ENCODE measurements at places on chromosomes 1 and 21.

GRCh38 chr1:182400567-182400966 lies at the start of gene TEDDM1:
Gene TEDDM1 (minus strand): TSS chr1:182400667. CDS start chr1:182400485, 182 bp downstream.
- DNase-seq = no peak

DNA sequence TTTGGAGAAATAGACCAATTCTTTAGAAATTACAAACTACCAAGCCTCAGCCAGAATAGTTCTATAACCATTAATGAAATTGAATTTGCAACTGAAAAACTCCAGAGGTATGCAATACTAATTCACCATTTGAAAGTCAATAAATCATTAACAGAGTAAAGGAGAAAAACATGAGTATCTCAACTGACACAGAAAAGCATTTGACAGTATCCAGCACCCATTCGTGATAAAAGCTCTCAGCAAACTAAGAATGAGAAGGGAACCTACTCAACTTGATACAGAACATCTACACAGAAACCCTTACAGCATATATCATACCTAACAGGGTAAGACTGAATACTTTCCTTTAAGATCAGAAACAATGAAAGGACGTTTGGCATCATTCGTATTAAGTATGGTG lies 54.3 kb downstream of the ST6GALNAC5 start:
- DNase-seq = no peak

GRCh38 chr21:14492931-14493330 lies 53.2 kb downstream of the SAMSN1 start:
- DNase-seq = no peak

DNA sequence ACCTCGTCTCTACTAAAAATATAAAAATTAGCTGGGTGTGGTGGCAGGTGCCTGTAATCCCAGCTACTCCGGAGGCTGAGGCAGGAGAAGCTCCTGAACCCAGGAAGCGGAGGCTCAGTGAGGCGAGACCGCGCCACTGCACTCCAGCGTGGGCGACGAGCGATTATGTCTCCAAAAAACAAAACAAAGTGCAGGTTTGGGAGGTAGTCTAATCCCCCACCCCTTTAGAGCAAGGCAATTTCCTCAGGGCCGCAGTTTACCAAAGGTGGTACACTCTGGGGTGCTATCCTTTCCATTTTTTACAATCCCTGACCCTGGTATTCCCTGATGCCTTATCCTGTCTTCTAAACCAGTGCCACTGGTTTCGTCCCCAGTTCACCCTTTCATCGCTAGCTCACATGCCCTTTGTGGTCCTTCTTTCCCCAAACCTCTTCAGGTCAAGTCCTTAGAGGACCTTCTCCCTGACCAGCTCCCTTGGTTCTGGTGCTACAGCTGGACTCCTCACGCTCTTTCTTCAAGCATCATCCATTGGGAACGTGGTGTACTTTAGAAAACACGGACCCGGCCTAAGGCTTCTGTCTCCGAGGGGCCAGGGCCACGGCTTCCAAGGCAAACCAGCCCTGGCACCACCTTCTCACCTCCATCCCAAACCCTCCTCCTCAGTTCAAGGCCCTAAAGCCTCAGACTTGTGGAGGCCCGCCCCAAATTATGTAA lies 873 bp downstream of the IFT25 start:
- DNase-seq = peak; percentile 52

GRCh38 chr1:44037154-44037553 lies 5.9 kb upstream of the SLC6A9 start:
- DNase-seq = no peak

DNA sequence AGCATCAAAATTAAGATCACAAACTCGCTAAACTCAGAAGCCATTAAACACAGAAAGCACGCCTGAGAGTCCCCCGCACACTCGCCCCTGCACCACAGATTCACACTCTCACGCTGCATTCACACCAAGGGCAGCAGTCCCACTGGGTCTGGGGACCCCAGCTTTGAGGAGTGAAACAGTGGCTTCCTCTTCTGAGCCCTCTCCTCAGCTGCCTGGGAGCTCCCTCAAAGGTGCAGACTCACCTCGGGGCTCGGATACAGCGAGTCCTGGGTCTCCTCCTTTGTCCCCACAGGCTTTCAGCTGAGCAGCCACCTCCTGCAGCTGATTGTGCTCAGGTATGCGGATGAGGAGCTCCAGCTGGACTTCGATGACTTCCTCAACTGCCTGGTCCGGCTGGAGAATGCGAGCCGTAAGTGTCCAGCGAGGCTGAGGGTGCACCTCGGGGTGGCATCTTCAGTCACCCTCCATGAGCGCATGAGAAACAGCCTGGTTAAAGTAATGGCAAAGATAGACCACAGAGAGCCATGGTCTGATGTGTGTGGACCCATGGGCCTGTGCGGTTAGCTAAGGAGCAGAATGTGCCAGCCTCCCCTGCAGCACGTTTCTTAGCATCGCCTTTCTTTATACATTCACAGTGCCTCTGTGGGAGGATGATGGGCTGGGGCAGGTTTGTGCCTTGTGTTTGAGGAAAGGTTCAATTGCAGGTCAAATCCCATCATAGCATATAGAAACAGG lies 47.9 kb downstream of the CAPN9 start:
- DNase-seq = peak; percentile 47

DNA sequence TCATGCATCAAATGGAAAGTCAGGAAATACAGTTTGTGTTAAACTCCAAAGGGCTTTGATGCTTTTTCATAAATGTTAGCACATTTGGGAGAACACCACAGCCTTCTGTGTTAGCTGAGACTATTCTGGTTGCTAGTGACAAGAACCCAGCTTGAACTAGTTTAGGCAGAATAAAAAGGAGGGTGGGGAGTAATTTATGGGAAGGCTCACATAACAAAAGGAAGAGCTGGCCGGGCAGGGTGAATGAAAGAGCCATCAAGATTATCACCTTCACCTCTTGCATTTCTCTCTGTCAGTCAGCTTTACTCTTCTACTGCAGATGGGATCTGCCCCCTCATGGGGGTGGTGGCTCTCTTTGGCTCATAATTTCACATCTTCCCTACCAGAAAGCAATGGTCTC lies 75.4 kb upstream of the VTCN1 start:
- no peak for DNase-seq

DNA sequence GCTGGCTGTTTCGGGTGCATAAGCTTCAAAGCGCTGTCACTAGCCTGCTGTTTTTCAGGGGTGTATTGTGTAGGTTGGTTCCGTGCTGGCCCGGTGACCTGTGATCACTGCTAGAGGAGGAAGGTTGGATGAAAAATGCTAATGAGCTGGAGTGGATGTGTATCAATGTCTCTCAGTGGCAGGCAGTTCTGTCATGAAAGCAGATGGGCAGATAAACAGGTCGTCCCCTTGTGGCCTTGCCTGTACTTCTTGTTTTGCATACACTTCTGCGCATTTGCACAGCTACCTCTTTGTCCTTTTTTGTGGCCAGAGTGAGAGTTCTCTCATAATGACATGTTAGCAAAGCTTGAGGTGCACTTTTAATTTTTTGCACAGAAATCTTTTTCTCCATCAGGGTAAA lies 2.9 kb downstream of the SELENON start:
- no peak for DNase-seq

DNA sequence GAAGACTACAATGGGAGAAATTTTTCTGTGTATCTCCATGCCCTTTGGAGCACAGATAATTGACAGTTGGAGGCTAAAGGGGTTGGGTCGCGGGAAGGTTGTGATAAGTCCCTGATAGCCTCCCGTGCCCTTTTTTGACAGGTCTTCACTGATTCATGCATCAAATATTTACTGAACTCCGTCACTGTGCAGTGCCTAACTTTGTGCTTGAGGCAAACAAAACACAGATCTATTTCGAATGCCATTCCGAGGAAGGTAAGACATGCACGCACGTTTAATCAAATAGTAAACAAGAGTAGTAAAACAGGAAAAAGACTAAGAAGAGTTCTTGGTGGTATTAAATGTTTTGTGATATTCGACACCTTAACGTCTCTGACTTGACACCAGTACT lies 494 bp upstream of the PIP5K1A start:
- peak; percentile 61 for DNase-seq

GRCh38 chr1:8439015-8439702 lies 121.2 kb downstream of the SLC45A1 start:
- DNase-seq = peak; percentile 89

DNA sequence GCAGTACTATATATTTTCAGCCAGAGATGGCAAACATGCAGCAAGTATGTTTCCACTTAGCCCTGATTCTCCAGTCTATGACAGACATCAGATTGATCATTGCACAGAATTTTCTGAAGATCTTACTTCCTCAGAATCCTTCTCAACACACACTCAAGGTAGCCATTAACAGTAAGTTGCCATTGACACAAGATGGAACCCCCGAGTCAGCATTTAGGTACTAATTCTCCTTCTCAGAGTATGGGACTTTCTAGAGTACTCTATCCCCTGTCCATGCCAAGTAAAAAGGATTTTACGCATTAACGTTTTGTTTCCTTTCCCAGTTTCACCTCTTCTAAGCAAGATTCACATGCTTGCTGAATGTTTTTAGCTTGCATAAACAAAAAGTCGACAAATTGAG lies 63.5 kb downstream of the SGIP1 start:
- no peak for DNase-seq

DNA sequence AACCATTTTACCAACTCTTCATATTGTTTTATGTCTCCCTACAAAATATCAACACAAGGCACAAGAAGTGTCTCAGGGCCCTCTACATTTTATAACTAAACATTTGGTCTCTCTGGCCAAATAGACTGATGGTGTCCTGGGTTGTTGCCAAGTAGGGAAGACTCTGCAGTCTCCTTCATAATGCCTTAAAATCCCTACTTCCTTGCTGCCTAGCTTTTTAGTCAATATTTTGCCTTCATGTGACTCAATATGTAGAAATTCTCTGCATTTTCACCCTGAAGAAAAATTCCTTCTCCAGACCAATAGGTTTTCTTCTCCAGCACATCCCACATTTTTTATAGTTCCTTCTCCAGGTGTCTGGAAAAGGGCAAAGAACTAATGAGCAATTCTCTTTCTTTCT lies 72.6 kb upstream of the IPO9 start:
- DNase-seq = no peak

DNA sequence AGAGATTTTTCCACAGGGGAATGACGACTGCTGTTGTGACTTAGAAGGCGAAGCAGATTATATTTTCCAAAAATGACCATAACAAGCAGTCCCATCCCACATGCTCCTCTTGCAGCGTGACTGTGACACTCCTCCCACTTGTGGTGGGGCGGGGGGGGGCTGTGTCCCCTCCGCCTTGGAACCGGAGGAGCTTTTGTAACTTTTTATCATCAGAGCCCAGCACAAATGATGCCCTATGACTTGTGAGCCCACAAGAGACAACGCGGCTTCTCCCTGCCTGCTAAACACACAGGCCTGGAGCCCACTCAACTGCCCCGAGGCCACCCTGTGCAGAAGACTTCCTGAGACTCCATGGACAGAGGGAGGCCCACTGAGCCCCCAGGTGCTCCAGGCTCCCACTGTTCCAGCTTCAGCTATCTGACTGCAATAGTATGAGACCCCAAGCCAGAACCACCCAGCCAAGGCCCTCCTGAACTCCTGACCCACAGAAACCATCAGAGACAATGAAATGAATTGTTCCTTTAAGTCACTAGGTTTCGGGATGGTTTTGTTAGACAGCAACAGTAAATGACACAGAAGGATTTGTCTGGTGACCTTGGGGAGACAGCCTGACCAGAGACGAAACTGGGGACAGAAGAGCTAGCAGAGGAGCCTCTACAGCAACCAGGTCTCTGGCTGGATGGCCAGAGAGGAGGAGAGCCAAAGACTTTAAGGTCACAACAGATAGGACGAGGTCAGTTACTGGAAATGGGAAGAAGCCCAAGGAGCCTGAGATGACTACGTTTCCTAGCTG lies 58.8 kb downstream of the CAPZB start:
- DNase-seq = no peak

GRCh38 chr1:93907718-93908117 lies 1.5 kb downstream of the GCLM start:
- peak; percentile 52 for DNase-seq

GRCh38 chr1:185850366-185850765 lies 116.2 kb downstream of the HMCN1 start:
- DNase-seq = no peak

GRCh38 chr21:38631206-38631605 lies 132.9 kb upstream of the ERG start:
- DNase-seq = no peak

- peak; percentile 87 for DNase-seq
These were observed 42.0 kb downstream of the COL6A1 start for GRCh38 chr21:46023555-46023954.

DNA sequence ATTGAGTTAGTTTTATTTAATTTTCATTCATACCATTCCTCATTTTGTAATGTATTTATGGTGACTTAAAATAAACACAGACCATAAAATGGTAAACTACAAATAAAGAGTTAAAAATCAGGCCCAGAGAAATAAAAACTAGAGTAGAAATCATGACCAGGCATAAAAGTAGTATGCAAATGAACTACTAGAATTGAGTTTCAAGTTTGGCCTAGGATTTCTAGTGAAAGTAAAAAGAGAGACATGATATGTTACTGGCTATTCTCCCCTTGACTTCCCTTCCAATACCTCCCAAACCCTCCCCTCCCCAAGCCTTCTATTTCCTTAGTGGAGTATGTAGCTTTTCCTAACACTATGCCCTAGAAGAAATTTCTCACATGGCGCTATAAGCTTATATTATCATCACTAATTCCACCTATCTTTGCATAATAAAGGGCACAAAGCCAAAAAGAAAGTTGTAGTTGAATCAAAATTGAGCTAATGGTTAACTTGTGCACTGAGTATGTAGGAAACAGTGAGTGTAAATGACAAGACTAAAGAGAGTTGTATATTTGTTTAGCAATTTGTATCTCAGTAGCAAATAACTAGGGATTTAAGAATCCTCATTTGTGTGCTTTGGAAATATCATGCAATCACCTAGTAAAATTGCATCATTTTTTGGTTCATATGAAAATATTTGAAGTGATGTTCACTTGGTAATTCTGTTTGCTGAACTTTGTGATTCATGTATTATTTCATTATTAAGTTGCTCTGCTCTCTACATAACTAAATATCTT lies 29.7 kb upstream of the CDC14A start:
- no peak for DNase-seq

DNA sequence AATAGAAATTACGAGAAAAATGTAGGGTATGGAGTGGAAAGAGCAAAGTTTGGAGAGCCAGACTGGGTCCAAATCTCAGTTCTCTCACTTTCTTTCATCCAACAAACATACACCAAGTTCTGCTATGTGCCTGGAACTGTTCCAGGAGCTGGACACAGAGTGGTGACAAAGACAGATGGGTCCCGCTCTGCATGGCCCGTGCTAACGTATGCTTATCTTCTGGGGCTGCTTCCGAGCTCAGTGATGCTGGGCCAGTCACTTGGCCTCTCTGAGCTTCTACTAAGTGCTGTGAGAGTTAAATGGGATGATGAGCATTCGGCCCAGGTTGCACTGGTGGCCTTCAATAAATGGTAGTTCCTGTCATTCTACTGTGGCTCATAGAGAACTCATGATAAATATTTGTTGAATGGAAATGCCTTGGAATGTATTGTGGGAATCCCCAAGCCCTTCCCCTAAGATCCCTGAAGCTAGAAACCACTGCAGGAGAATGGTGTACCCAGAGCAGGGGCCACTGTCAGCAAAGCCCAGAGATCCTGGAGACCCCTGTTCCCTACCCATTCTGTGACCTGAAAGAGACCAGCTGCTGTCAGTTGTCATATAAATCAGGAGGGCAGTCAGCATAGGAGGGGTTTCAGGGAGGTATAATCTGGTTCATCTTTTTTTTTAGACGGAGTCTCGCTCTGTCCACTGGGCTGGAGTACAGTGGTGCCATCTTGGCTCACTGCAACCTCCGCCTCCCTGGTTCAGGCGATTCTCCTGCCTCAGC lies 3.8 kb downstream of the LEMD1 start:
- DNase-seq = peak; percentile 29
